ENCODE measurements at places on chromosomes 4 and X.

GRCh38 chr4:163165217-163166017 is 1.3 kb downstream of the NAF1 start:
- no peak for DNase-seq

DNA sequence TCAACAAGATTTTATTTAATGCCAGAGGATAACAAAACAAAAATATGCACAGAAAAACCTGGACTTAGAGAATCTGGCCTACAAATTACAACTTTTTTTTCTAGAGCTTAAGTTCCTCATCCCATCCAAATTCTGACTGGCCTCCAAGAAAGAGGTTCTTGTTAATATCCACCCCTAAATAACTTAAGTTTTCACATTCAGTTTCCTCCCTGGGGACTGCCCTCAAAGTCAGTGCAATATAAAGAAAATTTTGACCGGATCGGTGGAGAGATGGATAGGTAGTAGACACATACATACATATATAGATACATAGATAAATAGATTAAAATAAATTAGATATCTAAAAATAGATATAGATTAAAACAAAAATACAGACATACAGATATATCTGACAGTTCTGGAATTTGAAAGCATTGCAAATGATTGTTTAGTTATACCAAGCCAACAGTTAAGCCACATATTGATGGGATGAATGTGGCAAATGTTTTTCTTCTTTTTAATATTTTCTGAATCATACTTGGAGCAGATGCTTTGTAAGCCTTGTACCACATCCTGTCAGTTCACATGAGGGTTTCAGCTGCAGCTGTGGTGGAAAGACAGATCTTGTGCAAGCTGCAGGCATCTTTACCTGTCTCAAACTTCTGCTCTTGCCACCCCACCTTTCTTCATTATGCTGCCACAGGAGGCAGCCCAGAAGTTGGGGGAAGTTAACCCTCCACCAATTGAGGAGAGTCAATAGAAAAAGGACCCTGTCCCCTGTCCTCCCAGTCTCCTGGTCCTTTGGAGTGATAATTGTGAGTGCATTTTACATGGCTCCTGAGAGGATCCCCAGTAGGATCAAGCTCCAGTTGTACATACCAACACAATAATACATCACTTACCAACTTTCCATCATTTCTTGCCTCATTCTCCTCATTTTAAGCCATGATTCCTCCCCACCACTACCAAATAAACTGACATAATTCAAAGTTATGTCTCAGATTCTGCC is 58.5 kb upstream of the PRDM8 start:
- no peak for DNase-seq

DNA sequence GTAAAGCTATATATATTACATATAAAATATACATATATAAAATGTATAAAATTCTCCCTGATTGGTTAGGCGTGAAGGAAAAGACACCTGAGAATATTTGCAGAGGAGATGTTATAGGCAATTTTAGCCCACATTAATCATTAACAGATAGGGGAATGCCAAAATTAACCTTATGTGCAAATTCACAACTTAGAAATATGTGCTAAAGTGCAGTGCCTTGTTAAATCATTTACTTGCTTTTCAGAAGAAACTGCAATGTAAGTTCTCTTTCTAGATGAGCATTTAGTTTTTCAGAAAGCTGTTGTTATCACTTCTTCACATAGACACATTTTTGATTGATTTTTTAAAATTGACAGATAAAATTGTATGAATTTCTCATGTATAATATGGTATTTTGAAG is 5.6 kb downstream of the TASL start:
- no peak for DNase-seq

DNA sequence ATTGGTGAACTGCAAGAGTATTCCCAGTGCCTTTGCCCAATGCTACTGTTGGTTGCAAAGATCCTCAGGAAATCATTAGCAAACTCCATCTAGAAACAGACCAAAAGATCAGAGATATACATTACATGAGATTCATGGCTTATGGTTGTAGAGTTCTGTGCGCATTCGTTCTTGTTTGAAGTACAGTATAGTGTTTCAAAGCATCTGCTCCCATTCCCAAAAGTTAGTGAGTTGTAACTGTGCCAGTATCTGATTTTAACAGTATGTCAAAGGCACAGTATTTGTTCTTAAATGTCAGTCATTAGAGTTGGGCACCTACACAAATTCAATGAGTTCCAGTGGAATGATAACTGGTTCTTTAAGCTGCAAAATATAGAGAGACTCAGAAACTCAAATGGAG is 314.7 kb upstream of the ATOH1 start:
- DNase-seq, result no peak

- no peak for DNase-seq
Measured at GRCh38 chrX:153458476-153458875, 11.9 kb downstream of the HAUS7 start.

- DNase-seq, result no peak
Measured at GRCh38 chr4:82213485-82214417, 160.0 kb downstream of the HNRNPD start.

DNA sequence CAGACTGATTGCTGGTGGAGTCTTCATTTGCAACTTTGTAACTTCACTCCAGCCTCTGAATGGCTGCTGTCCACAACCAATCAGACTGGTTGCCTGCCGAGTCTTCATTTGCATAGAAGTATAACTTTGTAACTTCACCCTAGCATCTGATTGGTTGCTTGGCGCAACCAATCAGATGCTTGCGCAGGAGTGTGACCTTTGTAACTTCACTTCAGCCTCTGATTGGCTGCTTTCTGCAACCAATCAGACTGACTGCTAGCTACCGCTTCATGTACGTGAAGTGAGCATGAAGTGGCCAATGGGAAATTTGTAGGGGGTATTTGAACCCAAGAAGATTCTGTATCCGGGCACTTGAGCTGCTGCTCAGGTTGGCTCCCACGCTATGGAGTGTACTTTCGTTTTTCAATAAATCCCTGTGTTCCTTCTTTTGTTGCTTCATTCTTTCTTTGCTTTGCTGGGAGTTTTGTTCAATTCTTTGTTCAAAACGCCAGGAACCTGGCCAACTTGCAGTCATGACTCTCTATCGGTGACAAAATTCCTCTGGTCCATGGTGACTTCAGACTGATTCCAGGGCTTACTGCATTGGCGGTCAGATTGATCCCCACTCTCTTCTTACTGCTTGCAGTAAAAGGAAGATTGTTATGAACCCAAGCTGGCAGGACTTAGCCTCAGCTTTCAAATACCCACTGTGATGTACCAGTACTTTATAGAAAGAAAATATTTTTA is 46.4 kb upstream of the FGG start:
- no peak for DNase-seq
